ENCODE measurements at places on chromosomes 2 and 18.

- no peak for DNase-seq
Measured at GRCh38 chr18:28789502-28789901, 612.6 kb upstream of the CDH2 start.

- DNase-seq: no peak
Measured at GRCh38 chr2:236167297-236168109, 683 bp downstream of the GBX2 start.

DNA sequence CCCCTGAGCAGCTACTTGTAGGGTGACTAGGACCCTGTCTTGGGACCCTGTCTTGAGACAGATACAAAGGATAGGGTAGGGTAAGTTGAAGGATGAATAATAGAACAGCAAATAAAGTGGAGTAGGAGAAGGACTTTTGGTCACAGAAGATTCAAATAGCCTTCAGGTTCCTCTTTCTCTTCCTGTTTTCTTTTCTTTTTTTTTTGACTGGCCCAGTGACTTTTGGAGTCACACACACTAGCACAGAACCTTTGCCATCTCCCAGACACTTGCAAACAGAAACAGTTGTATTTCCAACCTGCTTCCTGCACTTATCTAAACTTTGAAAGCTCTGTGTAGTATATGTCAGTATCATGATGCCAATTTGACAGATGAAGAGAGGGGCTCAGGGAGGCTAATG lies 108.2 kb downstream of the TDRD15 start:
- no peak for DNase-seq

DNA sequence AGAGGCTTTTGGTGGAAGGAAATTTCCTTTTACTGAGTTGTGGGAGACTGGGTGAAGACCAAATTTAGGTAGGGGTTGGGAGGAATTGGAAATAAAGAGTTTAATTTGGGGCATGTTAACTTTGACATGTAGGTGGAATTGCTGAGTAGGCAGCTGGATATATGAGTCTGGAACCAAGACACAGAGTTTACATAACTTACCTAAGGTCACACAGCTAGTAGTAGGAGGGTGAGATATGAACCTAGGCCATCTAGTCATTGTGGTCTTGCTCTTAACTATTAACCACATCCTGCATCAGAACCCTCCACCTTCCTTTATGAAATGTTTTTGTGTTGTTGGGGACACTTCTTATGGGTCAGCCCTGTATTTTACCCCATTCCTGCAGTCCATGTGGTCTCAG lies 113.1 kb downstream of the ICOS start:
- no peak for DNase-seq

- DNase-seq: no peak
Measured at GRCh38 chr2:20702563-20702962, 35.6 kb downstream of the GDF7 start.

DNA sequence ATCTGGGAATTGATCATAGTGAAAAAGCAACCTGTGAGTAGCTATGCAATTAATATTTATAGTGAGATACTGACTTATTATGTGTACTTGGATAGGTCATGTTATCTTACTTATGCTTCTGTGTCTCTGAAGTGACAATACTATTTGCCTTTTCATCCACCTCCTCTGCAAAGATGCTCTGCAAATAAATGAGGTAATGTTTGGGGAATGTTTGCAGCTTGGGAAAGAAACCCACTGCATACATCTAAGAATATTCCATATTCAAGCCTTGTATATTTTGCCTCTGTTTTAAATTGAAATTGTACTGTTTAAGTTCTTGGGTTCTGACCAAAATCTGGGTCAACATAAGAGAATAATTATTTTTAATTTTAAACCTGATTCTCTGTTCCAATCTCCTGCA lies 217.4 kb upstream of the DTNA start:
- DNase-seq: no peak

GRCh38 chr2:130344578-130344977 lies 1.9 kb downstream of the IMP4 start:
- DNase-seq: no peak

DNA sequence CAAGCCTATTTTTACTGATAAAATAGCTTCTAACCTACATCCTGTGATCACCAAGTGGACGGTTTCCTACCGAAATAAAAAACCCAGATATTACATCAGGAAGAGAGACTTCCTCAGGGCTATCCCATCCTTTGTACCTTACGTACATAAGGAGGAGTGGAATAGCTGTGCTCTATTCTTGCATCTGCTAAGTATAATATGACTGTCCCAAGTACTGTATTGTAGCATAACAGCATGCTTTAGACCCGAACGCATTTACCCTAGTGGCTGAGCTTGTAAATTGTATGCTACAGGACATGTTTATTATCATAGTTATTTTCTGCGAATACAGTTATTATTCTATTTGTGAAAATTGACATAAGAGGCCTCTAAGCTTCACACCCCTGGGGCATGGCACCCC lies 302.4 kb downstream of the CLIP4 start:
- no peak for DNase-seq

- no peak for DNase-seq
Measured at GRCh38 chr2:127471286-127471988, 53.2 kb downstream of the PROC start.

DNA sequence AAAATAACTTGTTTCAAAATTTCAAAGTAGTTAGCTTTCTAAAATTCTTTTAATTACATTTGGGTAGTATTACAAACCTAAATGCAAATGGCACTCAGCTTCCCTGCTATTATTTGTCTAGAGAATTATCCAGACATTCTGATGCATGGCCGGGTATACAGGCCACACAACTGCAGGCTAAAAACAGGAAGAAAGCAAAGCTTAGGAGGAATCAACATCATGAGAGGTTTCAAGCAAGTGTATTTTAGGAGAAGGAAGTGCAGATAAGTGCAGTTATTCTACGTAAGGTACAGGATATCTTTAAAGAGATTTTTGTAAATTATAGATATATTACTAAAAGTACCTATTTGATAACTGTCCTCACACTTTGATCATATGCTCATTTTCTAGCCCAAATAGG lies 46.8 kb upstream of the RNU4ATAC start:
- no peak for DNase-seq

- no peak for DNase-seq
Measured at GRCh38 chr2:231704017-231704416, 4.3 kb upstream of the PTMA start.

- DNase-seq: peak; percentile 42
Measured at GRCh38 chr18:24530630-24531111, 70.2 kb downstream of the HRH4 start.

DNA sequence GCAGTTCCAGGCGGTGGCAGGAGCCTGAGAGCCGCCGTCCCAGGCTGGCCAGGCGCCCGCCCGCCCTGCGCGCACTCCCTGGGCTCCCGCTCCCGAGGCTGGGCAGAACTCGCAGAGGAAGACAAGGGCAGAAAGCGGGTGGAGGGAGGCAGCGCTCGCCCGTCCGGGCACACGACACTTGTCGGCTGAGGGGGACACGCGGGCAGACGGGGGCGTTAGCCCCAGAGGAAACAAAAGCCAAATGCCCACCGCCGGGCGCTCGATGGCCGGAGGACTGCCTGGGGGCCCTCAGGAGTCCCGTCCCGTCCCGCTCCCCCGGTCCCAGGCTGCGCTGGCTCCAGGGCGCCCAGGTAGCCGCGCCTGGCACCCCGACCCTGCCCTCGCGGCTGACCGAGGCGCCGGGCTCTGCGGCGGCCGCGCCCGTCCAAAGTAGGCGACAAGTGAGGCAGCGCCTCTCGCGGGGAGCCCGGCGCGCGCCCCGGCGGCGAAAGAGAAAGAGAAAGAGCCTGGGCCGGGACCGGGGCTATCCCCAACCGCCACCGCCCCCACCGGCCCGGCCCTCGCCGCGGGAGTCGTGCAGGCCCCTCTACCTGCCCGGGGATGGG lies 491 bp downstream of the L3MBTL4 start:
- no peak for DNase-seq

- DNase-seq: no peak
Measured at GRCh38 chr18:2847317-2848246, 776 bp downstream of the EMILIN2 start.

- DNase-seq: no peak
Measured at GRCh38 chr2:96763511-96764252, 3.0 kb downstream of the CNNM4 start.

GRCh38 chr18:35049111-35050027 lies 8.2 kb downstream of the MAPRE2 start:
- DNase-seq: no peak

DNA sequence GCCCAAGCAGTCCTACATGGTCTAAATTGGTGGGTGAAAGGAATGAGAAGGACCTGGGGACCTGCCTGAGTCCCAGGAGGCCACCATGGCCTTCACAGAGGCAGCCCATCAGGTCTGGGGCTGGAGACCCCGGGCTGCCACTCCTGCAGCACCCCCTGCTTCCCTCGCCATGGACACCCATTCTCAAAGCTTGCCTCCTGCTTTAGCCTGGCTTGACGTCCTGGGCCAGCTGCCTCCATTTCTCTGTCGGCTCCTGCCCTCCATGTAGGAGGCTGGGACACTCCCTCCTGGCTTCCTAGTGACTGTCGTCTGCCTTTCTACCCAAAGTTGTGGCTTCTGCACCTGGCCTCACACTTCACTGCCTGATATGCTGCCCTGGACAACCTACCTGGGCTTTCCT lies 198.6 kb downstream of the FAM210A start:
- DNase-seq: no peak

- no peak for DNase-seq
Measured at GRCh38 chr2:11698009-11698922, 28.3 kb upstream of the NTSR2 start.

DNA sequence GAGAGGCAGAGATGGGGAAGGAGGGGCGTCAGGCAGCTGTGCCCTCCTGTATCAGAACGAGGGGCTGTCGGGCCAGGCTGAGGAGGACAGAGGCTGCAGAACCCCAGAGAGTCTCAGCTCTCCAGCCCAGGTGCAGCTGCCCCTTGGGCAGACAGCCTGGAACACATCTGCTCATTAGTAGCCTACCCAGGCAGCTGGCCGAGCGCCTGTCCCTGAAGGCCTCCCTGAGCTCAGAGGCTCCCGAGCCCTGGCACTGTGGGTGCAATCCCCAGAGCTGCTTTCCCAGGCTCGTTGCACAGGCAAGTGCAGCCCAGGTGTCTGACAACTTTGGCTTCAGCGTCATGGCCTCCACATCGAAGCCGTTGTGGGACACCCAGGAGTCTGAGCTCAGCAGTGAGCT lies 13.1 kb upstream of the TMEM185B start:
- DNase-seq: no peak

GRCh38 chr18:23487738-23488570 lies 15.4 kb upstream of the RMC1 start:
- no peak for DNase-seq

DNA sequence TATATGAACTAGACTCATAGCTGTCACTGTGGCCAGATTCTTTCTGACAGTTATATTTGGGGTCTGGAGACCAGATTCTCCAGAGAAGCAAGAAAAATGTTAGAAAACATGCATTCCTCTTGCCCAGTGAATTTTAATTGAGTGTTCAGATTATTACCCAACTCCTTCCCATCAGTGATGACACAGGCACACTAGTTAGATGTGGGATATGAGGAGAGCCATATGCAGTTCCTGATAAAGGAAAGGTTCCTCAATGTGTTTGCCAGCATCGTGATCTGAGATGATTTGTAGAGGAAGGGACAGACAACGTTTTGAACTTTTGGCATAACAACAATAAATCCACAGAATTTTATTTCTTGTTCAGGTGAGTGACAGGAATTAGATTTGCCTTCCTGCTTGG lies 308.6 kb downstream of the PIEZO2 start:
- DNase-seq: no peak

DNA sequence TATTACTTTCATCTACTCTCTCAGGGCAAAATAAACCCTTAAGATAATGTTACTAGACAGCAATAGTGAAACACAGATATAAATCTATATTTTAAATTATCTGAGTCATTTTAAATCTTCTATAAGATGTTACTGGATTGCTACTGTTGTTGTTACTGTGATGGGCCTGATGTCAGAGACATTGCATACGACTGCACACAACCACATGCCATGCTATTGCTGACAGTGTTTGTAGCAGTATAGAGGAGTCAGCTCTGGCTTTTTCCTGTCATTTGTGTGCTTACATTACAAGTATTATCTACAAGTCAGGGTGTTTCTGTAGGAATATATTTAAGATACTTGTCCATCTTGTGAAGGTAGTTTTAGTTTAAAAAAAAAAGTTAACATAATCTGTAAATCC lies 63.9 kb downstream of the CCDC148 start:
- DNase-seq: no peak

GRCh38 chr2:152766928-152767327 lies 48.5 kb downstream of the ARL6IP6 start:
- DNase-seq: no peak

GRCh38 chr2:15692551-15693377 lies 101.1 kb downstream of the DDX1 start:
- DNase-seq: no peak

- DNase-seq: no peak
Measured at GRCh38 chr2:187429989-187430388, 18.1 kb downstream of the CALCRL start.

DNA sequence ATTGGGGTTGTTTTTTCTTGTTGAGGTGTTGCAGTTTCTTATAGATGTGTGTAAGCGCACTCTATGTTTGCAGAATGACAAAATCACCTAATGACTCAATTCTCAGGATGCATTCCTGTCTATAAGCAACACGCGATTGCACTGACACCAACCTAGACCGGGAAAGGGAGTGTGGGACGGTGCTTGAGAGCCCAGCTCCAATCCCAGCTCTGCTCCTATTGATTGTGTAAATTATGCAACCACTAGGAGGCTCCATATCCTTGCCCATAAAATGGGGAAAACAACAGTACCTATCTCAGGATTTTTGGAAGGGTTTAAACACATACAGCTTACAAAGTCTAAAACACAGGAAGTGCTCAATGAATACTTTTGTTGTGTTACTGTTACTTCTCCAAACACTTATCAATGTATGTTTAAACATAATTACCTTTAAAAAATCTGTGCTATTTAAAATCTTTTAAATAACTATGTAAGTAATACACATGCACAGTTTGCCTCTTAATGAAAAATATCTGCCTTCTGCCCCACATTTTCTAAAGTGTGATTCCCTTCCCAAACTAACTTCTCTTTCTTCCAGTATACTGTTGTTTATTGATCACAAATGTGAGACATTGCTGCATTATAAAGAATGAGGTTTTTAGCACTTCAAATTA lies 132.5 kb downstream of the SPHKAP start:
- DNase-seq: peak; percentile 61

GRCh38 chr2:224802407-224802806 lies 86.2 kb upstream of the CCDC195 start:
- DNase-seq: no peak

DNA sequence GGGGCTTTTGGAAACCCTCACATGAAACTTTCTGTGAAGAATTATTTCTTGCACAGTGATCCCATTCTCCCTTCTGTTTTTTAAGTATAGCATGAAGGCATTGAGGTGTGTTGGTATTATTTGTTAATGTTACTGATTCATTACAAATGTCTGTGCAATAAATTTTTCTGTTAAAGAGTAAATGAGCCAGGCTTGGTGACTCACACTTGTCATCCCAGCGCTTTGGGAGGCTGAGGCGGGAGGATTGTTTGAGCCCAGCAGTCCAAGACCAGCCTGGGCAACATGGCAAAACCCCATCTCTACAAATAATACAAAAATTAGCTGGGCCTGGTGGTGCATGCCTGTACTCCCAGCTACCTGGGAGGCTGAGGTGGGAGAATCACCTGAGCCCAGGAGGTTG lies 87.8 kb downstream of the KCTD18 start:
- DNase-seq: no peak

GRCh38 chr2:199480966-199481365 lies 23.2 kb upstream of the SATB2 start:
- no peak for DNase-seq

- no peak for DNase-seq
Measured at GRCh38 chr2:169172151-169172735, 102.9 kb downstream of the DHRS9 start.

- DNase-seq: no peak
Measured at GRCh38 chr2:43218702-43219382, 7.6 kb downstream of the ZFP36L2 start.

All from HCT116 (cell line).